Astrocyte (in vitro differentiated cells and primary cell): ENCODE measurements at places on chromosomes 13 and 19.

GRCh38 chr19:9865732-9866501 is 30.8 kb downstream of the PIN1 start:
- no peak for DNase-seq

DNA sequence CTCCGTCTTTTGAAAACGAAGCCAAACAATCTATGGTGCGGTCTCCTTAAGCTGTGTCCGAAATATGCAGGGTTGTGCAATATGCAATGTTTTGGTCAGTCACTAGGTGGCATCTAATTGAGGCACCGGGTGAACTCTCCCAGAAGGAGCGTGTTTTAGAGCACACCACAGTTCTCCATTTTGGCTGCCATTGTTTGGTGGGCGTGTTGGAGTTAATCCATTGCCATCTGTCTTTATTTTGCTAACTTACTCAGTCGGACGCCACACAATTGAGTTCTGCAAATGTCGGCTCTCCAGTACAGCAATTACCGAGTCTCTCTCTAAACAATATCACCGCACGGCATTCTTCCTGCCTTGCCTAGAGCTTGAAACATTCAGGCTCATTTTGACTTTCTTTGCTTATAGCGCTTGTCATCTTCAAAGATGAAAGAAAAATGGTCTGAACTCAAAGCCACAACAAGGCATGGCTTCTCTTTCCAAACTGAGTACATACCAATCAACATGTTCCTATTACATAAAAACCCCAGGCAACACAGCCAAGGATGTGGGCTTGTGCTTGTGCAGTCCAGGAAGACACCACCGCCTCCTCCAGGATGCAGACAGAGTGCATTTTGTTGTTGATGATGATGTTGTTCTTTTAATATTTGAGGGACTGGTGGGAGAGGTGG is 182.0 kb upstream of the SERP2 start:
- peak; percentile 61 for DNase-seq

DNA sequence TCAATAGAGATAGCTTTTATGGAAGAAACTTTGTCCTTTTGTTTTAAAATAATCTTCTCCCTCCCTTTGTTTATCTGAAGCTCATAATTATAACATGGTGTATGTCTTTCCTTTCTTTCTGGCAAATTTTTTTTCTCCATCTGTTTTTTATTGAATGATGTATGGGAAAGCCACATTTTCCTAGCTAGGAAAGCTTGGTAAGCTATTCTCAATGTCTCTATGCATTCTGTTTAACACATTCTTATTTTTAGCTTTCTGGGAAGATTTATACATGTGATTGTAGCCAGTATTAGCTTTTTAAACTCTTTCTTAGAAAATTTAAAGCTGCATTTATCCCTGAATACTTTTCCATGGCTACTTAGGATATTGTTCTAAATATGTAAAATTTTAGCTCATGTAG is 124.9 kb upstream of the CSNK1A1L start:
- DNase-seq, result no peak

- DNase-seq, result peak; percentile 8
Observed at GRCh38 chr13:49791315-49791710, 1.2 kb downstream of the KPNA3 start.

DNA sequence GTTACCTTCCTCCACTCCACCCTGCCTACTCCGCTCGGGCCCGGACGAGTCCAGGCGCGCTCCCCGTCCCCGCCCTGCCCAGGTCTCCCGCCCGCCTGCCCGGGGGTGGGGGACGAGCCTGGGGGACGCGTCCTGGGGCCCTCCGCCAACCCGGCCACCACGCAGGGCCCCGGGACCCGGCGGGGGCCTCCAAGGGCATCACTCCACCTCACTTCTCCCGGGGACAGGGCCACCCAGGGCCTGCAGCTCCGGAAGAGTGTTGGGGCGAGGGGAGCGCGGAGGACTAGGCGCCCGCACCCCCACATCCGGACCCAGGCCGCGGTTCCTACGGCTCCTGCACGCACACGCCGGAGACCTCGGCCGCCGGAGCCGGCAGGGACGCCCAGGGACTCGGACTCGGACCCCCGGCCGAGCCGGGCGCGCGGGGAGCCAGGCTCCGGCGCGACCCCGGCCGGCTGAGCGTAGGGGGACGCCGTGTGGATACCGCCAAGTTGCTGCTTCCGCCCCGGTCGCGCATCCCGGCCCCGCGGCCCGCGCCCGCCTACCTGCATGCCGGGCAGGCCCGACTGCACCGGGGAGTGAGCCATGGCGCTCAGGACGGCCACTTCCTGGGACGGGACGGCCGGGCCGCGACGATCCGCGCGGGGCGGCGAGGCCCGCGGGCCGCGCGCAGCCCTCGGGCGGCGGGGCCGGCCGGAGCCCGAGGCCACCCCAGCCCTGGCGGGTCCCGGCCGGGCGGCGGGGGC is 534 bp downstream of the STK24 start:
- no peak for DNase-seq

GRCh38 chr13:35256459-35257148 is 219.9 kb downstream of the MAB21L1 start:
- no peak for DNase-seq

GRCh38 chr13:30721936-30722335 is 13.4 kb upstream of the ALOX5AP start:
- DNase-seq, result no peak

DNA sequence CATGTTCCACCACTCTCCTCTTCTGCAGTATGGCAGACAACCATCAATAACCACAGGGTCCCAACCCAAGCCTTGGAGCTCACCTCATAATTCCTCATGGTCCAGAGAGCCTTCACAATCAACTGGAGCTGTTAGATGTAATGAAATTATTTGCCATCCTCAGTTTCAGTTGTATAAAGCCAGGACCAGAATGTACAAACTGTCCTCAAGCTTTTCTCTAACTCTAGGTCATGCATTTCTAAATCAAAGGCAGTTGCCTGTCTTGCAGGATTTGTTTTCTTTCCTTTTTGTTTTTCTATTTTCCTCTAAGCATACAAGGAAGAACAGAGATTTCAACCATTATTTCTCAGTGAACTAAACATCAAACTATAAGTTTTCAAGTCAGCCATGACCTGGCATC is 182.5 kb upstream of the SERP2 start:
- DNase-seq, result no peak

GRCh38 chr19:19468424-19469050 is 46.8 kb downstream of the TSSK6 start:
- no peak for DNase-seq

GRCh38 chr13:35480346-35480745 is 3.9 kb upstream of the MAB21L1 start:
- no peak for DNase-seq

GRCh38 chr13:37889102-37889501 is 19.5 kb upstream of the TRPC4 start:
- DNase-seq, result no peak

DNA sequence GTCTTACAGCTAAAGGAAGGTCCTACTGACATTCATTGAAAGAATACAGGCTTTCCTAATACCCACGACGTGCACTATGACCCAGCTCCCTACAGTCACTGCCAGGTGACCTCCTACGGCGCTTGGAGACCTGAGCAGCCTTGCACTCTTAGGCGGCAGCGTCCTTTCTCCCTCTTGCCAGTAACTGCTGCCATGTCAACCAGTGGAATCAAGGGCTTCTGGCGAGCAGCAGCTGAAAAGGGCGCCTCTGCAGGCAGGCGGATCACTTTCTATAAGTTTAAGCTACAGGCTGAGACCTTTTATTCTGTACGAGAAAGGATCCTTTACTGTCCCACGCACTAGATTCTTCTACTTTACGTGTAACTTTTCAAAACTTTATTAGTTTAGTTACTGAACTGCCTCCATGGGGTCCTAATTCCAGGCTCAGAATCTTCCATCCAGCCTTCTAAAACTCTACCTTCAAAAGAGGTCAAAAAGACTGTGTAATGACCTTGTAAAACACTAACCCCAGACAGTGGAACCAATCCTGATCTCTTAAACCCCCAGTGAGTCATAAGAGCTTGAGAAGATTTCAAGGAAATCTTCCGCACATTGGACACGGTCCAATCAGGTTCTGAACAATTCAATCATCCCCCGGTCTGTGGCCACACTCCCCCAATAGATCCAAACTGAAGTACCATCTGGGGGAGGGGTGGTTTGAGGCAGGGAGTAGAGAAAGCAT is 1.9 kb downstream of the KCTD12 start:
- peak; percentile 19 for DNase-seq

DNA sequence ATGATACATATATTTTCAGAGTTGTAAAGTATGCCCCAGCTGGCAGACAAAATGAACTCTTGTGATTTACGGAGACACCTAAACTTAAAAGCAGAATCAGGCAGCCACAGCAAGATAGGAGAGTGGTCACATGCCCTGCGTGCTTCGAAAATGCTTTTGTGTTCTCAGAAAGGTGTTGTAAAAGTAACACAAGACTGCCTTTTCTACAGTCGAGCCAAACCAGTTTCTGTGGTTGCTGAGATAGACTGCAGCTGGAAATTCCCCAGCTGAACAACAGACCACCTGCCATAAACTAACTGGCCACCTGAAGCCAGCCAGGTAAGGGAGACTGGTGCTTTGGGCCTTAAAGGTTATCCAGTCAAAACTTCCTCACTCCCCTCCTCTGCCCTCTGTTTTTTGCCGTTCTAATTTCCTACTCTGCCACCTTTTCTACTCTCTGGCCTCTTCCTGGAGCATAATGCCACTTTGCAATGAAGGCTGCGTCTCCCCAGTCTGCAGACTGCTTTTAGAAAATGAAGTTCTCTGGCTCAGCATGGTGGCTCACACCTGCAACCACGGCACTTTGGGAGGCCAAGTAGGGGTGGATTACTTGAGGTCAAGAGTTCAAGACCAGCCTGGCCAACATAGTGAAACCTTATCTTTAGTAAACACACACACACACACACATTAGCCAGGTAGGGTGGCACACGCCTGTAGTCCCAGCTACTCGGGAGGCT is 381.2 kb upstream of the SLITRK1 start:
- no peak for DNase-seq

- DNase-seq, result no peak
Observed at GRCh38 chr13:112444416-112445399, 68.6 kb downstream of the SPACA7 start.

GRCh38 chr13:81606074-81606473 is 1265.1 kb upstream of the SPRY2 start:
- DNase-seq, result no peak

DNA sequence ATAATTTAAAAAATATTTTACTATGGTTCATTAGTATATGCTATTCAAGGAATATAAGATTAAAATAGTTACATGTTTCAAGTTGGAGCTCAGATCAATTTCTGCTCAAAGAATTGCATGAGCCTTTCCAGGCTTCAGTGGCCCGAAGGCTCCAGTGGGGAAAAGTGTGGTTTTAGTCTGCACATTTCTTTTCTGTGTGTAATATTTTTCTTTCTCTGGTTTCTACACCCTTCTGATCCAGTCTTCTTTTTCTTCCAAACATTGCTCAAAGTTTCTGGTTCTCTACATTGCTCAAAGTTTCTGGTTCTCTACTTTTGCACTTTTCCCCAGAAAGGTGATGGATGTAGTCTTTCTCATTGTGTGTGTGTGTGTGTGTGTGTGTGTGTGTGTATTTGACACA is 64.7 kb upstream of the OXGR1 start:
- DNase-seq, result no peak

- DNase-seq, result no peak
Observed at GRCh38 chr19:6478815-6479214, 2.8 kb downstream of the DENND1C start.

DNA sequence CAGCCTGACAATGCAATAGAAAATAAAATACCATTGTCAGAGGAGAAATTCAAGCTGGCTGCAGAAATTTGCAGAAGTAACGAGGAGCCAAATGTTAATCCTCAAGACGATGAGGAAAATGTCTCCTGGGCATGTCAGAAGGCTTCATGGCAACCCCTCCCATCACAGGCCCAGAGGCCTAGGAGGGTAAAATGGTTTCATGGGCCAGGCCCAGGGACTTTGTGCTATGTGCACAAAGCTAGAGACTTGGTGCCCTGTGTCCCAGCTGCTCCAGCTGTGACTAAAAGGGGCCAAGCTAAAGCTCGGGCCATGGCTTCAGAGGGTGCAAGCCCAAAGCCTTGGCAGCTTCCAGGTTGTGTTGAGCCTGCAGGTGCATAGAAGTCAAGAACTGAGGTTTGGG is 431.7 kb downstream of the LMO7 start:
- DNase-seq, result no peak

GRCh38 chr13:94122300-94122915 is 357.1 kb downstream of the DCT start:
- no peak for DNase-seq

DNA sequence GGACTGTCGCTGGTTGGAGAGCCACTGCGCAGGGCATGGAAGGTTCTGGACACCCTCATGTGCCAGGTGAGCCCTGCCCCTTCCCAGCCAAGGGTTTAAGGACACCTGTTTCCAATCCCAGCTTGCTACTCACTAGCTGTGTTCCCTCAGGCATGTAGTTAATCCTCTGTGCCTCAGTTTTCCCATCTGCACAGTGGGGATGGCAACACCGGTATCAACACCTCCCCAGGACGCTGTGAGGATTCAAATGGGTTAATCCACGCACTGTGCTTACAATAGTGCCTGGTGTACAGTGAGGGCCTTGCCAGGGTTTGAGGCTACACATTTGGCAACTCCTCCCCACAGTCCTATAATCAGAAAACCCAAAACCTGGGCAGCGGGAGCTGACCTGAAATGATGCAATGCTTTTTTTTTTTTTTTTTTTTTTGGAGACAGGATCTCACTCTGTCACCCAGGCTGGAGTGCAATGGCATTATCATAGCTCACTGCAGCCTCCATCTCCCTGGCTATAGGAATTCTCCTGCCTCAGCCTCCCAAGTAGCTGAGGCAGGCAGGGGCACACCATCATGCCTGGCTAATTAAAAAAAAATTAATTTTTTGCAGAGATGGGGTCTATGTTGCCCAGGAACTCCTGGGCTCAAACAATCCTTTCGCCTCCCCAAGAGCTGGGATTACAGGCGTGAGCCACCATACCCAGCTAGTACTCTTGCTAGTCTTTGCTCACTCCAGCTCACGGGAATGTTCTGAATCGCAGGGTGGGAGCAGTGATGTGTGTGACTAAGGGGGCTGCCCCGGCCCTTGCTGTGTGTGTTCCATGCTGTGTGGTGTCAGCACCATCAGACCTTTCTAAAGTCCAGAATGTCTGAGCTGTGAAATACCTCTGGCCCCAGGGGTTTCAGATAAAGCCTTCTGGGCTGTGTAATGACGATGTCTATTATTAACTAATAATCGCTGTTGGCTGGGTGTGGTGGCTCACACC is 2.3 kb downstream of the ACP4 start:
- no peak for DNase-seq
